GDM1 (cell line): ENCODE measurements at places on chromosomes 6 and 20.

- DNase-seq: no peak
Observed at GRCh38 chr6:114390176-114390575, 47.4 kb upstream of the HS3ST5 start.

GRCh38 chr6:83917001-83917400 is 57.5 kb downstream of the CYB5R4 start:
- no peak for DNase-seq

- no peak for DNase-seq
Observed at GRCh38 chr6:55775029-55775318, 100.4 kb downstream of the BMP5 start.

DNA sequence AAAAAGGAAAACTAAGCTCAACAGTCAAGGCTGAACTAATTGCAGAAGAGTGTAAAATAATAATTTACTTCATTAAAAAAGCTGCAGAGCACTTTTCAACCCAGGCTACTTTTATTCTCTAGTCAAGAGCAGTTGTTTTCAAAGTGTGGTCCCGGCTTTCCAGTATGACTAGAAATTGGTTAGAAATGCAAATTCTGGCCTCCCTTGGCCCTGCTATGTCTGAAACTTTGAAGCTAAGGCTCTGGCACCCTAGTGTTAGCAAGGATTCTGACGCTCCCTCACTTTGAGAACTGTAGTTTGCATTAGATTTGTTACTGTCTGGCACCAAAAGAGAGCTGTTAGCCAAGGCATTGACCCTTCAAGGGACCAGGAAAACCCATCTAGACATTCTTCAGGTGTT is 9.5 kb upstream of the NXT1 start:
- DNase-seq: no peak

- no peak for DNase-seq
Observed at GRCh38 chr20:20251836-20252235, 116.1 kb upstream of the INSM1 start.

- no peak for DNase-seq
Observed at GRCh38 chr6:71197780-71198179, 90.8 kb upstream of the OGFRL1 start.

- peak; percentile 80 for DNase-seq
Observed at GRCh38 chr20:237489-237888, 10.4 kb downstream of the DEFB129 start.

- no peak for DNase-seq
Observed at GRCh38 chr20:47125758-47126591, 230.5 kb downstream of the ZMYND8 start.

DNA sequence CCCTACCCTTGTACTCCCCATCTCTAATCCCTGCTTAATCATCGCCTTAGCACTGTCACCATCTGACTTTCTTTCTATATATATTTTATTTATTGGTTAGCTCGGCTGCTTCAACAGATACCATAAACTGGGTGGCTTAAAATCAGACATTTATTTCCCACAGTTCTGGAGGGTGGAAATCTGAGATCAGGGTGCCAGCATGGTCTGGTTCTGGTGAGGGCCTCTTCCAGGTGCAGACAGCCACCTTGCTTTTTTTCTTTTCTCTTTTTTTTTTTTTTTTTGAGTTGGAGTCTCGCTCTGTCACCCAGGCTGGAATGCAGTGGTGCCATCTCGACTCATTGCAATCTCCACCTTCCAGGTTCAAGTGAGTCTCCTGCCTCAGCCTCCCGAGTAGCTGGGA is 127.5 kb upstream of the ESR1 start:
- DNase-seq: no peak

DNA sequence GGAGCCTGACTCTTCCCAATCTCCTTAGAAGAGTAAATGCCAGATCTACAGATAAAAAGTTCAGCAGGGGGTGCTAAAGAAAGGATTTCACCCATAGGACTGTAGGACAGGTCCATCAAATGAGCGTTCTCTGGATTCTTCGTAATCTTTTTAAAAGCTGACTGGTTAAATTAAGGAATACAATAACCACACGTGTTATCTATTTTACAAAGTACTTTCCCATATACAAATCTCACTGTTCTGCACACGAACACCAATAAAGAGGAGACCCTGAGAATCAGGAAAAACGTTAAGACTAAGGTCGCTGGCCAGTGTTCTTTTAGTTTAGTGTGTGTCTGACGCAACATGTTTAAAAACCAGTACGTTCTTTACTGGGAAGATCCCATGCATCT is 542 bp downstream of the TUBE1 start:
- no peak for DNase-seq

DNA sequence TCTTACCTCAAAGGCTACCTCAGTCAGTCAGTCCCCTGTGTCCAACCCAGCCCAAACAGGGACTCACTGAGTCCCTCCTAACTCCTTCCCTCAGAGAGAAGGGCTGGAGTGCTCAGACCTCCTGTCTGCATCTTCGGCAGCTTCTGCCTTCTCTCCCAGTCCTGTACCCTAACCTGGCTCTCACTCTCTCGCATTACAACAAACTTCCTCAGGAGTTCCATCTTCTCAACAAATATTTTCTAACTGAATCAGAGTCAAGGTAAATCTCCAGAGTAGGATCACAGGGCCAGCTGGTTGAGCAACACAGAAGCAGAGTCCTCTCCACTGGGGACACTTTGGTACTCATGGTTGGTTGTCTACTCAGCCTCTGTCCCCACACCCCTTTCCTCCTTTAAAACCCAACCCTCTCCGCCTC is 92.3 kb downstream of the MRPL14 start:
- DNase-seq: no peak

GRCh38 chr6:137874204-137875057 is 7.4 kb downstream of the TNFAIP3 start:
- DNase-seq: no peak

- DNase-seq: no peak
Observed at GRCh38 chr6:5638666-5639065, 368.1 kb downstream of the NRN1 start.

DNA sequence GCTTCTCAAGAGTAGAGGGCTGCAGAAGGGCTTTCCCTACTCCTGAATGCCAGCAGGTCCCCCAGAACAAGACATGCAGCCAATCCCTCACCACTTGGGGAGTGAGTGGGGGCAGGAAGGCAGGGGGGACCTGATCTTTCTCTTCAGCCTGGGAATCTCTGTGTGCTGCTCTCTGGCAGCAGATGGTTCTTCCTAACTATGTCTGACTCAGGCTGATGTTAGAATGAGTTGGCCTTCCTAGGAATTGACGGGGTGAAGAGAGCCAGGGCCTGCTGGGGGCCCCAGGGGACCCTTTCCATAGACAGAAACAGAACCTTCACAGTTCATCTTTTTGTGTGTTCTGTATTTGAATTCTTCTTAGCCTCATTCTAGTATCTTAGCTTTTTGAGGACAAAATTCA is 29.0 kb upstream of the TCP11 start:
- no peak for DNase-seq

- DNase-seq: no peak
Observed at GRCh38 chr20:59690976-59691375, 86.6 kb downstream of the PHACTR3 start.

DNA sequence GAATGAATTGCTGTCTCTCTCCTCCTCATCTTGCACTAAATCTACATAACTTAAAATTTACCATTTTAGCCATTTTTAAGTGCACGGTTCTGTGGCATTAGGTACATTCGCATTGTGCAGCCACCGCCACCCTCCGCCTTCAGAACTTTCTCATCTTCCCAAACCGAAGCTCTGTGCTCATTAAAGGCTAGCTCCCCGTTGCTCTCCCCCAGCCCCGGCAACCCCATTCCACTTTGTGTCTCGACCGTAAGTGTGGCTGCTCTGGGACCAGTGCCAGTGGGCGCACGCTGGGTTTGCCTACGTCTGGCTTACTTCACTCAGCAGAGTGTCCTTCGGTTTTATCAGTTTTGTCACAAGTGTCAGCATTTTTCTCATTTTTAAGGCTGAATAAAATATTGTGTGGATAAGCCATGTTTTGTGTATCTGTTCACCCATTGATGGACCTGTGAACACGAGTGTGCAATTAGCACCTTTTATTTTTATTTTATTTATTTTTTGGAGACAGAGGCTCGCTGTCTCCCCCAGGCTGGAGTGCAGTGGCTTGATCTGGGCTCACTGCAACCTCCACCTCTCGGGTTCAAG is 16.8 kb downstream of the SLC17A9 start:
- no peak for DNase-seq

GRCh38 chr6:48889429-48889828 is 573.6 kb downstream of the MMUT start:
- no peak for DNase-seq

- no peak for DNase-seq
Observed at GRCh38 chr6:43942011-43942442, 172.0 kb downstream of the VEGFA start.

DNA sequence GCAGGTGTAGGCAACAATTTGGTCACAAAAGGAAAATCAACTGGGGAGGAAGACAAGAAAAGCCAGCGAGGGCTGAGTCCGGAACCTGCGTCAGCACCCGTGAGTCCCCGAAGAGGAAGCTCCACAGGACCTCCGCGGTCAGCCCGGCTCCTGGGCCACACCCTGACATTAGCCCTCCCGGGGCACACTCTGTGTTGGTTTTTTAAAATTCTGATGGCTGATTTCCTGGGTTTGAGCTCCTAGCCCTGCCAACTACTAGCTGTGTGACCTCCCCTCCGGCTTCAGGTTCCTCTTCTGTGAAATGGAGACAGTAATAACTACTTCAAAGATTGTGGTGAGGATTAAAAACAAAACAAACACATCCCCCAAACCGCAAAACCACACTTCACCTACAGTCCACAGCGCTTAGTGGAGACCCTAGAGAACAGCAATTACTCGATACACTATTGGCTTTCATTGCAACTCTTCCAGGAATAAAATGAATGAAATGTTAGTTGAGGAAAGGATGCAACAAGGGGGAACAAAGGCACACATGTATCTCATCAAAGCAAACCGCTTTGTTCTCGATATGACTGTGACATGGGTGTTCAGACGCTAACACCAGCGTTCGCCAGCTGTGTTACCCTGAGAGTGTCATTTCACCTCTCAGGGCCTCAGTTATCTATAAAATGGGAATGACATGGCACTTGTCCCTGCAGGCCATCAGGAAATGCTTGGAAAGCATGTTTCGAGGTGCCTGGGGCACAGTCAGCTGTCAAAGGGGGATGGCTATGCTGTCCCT is 985 bp downstream of the ZBP1 start:
- DNase-seq: peak; percentile 27

DNA sequence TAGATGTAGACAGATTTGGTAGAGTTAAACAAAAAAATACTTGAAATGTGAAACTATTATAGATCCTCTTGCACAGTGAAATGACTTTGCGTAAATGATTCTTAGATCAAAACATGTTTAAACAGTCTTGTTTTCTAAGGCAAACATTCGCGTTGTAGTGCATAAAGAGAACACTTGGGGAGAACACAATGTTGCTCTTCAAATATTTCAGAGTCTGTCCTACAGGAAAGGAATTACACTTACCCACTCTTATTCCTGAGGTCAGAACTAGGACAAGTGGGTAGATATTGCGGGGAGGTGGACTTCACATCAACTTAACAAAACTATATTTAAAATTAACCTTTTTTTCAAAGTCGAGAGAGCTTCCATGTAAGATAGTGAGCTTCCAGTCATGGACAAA is 183.5 kb upstream of the PCSK2 start:
- no peak for DNase-seq

GRCh38 chr6:130434174-130434873 is 68.5 kb downstream of the TMEM200A start:
- no peak for DNase-seq

- DNase-seq: no peak
Observed at GRCh38 chr6:15148356-15148946, 97.4 kb upstream of the JARID2 start.

GRCh38 chr20:50813101-50813643 is 18.3 kb downstream of the BCAS4 start:
- DNase-seq: no peak

DNA sequence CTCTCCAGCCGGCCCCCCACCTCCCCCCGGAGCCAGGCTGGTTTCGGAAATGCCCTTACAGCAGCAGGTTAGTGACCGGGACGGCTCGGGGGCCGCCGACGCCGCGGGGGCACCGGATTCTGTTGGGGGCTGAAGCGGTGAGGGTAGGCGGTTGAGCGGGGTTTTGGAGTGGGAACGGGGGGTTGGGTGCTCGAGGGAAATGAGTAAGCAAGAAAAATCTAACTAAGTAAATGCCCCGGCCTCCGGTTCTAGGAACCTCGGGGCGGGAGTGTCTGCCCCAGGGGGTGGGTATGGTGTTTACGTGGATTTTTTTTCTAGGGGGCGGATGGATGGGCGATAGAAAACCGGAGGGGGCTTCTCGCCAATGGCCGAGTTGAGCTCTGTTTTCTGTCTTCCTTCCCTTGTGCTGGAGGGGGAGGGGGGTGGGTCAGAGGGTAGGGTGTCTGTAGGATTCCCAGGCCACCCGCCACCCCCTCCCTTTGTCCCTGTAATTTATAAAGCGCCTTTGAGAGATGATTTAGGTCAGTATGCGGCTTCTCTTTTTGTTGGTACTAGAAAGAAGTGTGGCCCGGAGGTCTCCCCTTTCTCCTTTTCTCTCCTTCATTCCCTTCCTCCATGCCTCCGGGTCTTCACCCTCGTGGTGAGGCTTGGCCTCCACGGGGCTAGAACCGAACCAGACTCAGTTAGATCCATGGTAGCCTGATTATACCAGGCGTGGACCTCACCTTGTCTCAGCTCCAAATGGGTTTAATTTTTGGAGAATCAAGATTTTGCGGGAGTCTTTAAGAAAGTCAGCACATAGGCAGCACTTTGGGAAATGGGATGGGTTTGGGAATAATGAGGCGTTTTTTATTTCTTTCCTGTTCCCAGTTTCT is 2.3 kb downstream of the E2F3 start:
- DNase-seq: peak; percentile 94

DNA sequence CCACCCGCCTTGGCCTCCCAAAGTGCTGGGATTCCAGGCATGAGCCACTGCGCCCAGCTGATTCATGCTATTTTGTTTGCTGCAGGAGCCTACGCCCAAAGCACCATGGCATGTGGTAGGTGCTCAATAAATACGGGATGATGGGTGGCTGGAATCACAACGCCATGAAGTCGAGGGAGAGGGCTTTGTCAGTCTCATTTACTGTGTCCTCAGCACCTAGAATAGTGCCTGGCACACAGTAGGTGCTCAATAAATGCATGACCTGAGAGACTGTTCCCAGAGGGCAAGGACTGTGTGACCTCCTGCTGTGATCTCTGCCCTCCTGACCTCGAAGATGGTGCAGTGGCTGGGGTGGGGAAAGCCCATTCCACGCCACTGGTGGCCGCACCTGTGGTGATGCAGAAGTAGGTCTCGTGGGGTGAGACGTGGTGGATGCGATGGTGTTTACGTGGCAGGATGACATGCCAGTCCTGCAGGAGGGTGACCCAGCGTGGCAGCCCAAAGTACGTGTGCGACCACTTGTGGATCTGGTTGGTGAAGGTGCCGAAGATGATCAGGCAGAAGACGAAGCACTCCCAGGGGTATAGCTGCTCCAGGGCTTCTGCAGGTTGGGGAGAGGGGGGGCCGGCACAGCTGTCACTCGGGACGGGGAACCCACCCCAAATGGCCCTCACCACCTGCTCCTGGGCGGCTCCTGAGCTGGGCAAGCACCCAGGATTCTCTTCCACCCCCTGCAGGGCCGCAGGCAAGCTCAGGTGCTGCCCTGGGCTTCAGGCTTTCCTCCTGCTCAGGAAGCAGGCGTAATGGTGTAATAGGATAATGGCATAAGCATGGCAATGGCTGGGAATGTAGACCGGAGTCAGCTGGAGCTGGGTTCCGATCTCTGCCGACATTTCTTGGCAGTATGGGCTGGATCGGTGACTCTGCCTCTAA is 14.9 kb upstream of the UBE2V1 start:
- DNase-seq: no peak

GRCh38 chr6:40077315-40077714 is 143.1 kb upstream of the MOCS1 start:
- DNase-seq: no peak

GRCh38 chr6:160765412-160765811 is 63.4 kb downstream of the PLG start:
- no peak for DNase-seq
